ENCODE measurements at places on chromosomes 1 and 21.

DNA sequence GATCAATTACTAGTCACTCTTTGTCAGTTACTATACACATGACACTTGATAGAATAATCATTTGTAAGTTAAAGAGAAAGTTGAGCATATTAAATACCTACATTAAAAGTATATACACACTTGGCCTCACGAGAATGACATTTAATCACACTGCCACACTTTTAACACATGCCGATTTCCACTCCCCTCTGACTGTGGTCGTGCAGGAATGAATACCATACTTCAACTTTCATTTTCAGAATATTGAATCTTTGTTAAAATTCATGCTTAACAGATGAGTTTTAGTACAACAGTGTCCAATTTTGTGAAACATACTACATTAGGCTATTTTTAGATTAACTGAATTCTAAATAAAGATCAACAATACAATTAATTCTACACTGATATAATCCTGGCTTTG is 78.2 kb upstream of the SDC3 start:
- no peak for DNase-seq

DNA sequence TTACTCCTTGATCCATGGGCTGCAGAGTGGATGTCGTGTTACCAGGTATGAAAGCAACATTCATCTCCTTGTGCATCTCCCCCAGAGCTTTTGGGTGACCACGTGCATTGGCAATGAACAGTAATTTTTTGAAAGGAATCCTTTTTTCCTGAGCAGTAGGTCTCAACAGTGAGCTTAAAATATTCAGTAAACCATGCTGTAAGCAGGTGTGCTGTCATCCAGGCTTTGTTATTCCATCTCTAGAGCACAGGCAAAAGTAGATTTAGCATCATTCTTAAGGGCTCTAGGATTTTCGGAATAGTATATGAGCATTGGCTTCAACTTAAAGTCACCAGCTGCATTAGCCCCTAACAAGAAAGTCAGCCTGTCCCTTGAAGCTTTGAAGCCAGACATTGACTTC is 27.3 kb downstream of the AGPAT3 start:
- DNase-seq: no peak

DNA sequence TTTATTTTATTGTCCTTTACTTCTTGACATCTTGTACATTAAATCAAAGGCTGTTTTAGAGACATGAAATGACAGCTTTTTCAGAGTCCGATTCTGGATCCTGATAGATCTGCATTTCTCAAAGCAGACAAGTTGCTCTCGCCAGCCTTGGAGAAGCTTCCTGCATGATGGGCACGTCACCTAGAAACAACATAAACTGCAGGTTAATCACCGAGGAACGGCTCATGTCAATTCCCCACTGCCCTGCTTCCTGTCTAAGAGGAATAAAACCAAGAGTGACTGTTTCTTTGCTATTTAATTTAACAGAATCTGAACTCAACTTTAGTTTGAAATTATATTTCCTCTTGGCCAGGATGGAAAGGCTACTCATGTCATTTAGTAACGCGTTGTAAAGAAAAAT is 77.0 kb downstream of the RWDD3 start:
- no peak for DNase-seq

DNA sequence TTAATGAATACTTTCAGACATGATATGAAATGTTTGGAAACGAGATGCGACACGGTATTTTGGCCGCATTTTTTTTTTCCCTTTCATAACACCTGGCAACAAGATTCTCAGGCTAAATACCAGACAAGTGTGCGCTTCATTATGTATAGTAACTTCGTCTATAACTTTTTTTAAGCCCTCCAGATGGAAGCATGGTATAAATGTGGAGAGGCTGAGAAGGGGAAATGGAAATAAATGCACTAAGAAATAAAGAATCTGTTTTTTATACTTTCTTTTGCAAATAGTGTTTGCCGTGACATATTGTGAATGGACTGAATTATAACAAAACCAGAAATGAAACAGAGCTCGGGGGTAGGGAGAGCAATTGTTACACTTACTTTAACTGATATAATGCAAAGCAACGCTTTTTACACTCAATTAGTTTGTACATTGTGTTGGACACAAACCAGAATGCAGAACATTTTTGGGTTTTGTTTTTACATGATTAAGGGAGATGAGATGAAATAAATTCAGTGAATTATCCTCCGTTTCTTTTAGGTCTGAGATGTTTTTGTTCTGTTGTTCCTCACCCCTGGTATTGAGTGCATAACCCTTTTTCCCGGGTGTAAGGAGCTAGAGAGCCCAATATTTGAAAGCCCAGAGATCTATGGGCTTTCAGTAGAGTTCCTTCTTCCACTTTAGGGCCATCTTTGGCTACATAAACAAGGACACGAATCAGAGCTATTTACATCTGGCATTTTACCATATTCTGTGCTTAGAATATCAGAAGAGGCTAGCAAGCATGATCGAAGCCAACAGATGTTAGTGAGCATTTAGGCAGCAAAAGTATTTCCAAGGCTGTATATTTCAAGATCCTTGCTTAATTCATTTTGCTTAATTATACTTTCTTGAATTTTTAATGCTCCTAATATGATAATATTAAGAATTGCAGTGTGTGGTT is 478.0 kb downstream of the CAMTA1 start:
- DNase-seq: no peak

GRCh38 chr1:154877370-154877974 is 7.4 kb upstream of the KCNN3 start:
- DNase-seq: no peak

DNA sequence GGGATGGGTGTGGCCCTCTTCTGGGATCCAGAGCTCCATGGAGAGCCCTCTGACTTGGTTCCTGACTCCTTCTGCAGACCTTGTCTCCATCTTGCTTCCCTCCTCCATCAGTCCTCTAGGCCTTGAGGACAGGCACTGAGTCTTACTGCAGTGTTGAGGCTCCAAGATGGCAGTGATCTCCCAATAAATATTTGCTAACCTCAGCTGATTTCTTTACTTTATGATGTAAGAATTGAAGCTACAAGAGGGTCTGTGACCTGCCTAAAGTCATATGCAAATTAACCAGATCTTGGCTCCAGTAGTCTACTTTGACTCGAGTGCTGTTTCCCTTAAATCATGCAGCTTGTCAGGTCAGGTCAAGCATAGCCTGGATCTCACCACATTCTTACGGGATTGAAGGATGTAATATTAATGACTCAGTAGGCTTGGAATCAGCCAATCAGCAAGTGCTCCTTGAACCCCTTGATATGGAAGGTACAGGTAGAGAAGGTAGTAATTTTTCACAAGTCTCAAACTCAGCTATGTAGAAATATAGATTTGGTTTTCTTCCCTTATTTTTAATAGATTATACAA is 93.0 kb downstream of the CLIC6 start:
- no peak for DNase-seq

GRCh38 chr1:12180315-12180714 is 13.5 kb downstream of the TNFRSF1B start:
- DNase-seq: no peak

GRCh38 chr21:34796518-34797200 is 127.9 kb downstream of the CLIC6 start:
- DNase-seq: no peak

DNA sequence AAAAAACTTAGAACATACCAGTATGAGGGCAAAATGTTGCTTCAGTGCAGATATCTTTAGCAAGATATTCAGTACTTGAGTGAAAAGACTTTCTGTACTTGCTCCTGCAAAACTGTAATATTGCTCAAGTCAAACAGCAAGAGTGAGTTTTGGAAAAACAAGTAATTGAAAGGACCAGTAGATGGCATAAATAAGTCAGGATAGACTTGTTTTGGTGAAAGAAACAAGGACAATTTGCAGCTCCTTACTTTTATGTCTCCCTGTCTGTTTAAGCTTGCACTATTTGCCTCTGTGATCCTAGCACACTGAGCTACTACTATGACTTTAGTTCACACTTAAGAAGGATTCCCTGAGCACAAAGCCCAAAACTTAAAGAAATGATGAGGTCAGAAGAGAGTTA is 39.1 kb downstream of the IFI44 start:
- DNase-seq: no peak

- no peak for DNase-seq
Observed at GRCh38 chr1:93448292-93448982, 519 bp downstream of the FNBP1L start.

GRCh38 chr1:3114131-3114744 is 45.2 kb downstream of the PRDM16 start:
- no peak for DNase-seq

DNA sequence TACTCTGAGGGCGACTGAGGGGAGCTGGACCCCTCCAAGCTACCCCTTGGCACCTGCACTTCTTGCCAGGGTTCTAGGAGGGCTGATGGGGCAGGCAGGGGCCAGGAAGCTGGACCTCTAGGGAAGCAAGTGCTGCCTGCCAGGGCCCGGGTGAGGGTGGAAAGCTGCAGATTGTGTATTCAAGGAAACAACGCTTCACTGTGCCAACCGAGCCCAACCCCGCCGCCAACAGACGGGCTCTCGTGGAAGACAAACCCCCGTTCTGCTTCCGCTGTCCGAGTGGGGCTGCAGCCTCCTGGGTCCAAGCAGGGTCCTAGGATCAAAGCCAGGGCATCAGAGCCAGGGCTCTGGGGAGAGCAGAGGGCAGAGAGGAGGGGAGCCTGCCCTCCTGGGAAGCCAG is 3.2 kb downstream of the EFHD2 start:
- no peak for DNase-seq

- no peak for DNase-seq
Observed at GRCh38 chr21:32612999-32613337, 791 bp upstream of the CFAP298 start.

GRCh38 chr1:27357281-27358037 is 9.3 kb downstream of the MAP3K6 start:
- no peak for DNase-seq

DNA sequence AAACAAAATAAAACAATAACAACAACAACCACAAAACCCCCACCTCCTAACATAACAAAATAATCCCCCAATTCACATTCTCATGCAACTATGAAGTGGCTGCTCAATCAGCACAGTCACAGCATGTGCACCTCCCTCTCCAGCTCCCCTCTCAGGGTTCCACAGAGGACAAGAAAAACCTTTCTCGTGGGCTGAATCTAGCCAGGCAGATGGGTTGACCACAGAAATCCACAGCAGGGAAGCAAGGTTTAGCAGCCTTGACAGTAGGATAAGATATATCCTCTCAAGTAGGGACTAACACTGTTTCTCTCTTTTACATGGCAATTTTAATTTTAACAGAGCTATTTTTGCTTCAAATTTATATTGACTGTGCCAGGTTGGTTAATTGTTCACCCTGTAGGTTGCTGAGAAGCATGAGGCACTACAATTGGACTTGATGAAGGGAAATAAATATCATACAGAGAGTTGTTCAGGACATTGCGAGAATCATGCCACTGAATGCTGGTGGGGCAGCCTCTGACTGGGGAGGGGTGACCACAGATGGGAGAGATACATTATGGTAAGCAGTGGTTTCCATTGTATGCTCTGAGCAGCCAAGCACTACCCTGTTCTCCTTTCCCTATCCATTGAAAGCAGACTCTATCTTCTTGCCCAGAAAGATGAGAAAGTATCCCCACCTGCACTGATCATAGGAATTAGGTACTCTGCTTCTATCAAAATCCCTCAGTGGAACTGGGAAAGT is 535.1 kb downstream of the DPYD start:
- DNase-seq: no peak

DNA sequence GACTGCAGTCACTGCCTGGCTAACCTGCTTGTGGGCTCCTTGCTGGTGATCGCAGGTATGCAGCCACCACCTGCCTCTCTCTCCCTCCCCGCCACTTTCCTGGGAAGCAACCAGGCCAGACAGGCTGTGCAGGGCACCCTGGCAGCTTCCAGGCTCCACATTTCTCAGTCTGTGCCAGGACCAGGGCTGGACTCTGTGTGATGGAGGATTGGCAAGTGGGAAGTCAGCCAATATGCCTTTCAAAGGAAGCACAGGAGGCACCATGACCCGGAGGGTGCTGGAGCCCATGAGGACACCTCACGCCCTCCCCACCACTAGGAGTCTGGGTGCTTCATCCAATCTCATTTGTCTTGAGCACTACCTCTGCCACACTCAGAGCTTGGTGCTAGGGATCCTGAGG is 15.8 kb upstream of the DISP3 start:
- no peak for DNase-seq

GRCh38 chr1:62398377-62398776 is 38.5 kb upstream of the USP1 start:
- no peak for DNase-seq
